Stimulated activated CD4-positive, alpha-beta T cell treated with anti-CD3 and anti-CD28 coated beads, Interleukin-15, amount 100 ng/mL, for 48 hours (primary cell): ENCODE measurements at places on chromosomes 2 and 18.

DNA sequence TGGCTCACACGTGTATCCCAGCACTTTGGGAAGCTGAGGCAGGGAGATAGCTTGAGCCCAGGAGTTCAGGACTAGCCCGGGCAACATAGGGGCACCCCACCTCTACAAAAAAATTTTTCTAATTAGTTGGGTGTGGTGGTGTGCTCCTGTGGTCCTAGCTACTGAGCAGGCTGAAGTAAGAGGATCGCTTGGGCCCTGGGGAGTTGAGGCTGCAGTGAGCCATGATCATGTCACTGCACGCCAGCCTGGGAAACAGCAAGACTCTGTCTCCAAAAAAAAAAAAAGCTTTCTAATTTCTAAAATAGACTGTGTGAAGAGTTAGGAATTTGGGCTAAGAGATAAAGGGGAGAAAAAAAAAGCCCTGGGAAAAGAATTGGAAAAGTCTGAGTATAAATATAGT, 51.9 kb upstream of the NAB1 start:
- DNase-seq, result no peak

- DNase-seq, result no peak
Observed at GRCh38 chr18:55422456-55423180, 165.4 kb downstream of the TCF4 start.

- no peak for DNase-seq
Observed at GRCh38 chr2:38685116-38685735, 19.3 kb downstream of the GALM start.

DNA sequence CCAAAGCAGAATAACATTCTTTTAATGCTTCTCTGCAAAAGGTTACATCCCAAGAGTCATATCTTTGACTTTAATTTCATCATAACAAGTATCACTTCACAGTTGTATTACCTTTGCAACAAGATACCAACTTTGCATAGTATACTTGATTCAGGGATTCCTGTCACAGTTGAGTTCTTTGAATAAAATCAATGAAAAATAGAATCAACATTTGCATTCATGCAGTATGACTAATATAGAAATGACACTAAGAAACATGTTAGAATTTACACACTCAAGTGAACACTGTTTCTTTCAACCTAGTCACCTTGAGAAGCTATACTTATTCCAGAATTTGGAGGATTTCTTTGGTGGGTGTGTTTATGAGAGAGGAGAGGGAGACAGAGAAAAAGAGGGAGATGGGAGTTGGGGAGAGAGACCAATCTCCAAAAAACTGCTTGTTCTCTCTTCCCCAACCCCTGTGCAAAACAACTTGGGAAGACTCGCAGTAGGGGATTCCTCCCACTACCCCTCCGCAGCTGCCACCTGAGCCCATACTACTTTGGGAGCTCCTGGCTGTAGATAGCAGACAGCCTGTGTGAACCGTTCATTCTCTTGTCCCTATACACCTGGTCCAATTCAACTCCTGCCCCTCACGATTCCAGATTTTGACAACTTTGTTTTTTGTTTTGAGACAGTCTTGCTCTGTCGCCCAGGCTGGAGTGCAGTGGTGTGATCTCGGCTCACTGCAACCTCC, 57.7 kb downstream of the PELI1 start:
- no peak for DNase-seq

DNA sequence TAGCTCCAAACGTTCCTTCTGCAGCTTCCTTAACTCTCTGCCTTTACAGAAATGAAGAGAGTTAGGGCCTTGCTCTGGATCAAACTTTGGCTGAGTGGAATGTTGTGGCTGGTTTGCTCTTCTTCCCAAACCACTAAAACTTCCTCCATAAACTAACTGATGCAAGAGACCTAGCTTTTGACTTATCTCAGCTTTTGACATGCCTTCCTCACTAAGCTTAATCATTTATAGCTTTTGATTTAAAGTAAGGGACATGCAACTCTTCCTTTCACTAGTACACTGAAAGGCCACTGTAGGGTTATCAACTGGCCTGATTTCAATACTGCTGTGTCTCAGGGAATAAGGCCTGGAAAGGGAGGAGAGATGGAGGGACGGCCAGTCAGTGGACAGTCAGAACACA, 8.3 kb downstream of the PXDN start:
- no peak for DNase-seq

GRCh38 chr2:73414696-73415095, 29.1 kb downstream of the ALMS1 start:
- no peak for DNase-seq

DNA sequence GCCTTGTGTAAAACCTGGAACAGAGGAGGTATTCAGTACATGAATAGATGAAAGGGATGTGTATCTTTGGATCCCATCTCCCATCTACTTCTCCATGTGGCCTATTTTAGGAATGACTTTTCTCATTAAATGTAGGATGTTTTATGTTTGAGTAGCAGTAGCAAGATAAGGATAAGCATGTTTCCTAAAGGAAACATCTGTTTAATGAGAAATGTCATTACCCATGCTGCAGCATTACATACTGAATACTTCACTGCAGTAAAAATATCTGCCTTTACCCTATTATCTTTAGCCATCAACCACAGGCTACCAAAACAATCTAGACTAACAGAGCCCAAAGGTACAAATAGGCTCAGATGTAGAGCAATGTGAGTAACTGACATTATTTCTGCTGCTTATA, 419.2 kb upstream of the CYRIA start:
- DNase-seq, result no peak

DNA sequence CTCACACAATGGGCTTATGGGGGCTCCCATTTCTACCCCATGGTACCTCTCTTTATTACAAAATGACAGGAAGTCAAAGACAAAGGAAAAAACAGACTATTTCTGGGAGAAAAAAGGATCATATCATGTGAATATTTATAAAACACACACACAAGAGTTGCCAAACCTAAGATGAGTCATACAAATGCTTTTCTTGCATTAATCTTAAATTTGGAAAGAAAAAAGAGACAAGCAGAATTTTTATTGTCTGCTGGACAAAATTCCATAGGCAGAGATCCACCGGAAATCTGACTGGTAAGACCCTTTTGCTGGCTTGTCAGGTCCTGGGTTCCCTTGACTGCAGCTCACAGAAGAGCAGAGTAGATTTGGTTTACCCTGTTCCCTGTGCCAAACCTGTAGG, 1732.3 kb upstream of the PIK3C3 start:
- DNase-seq, result no peak
